Stimulated activated CD4-positive, alpha-beta T cell treated with anti-CD3 and anti-CD28 coated beads, Interleukin-15, amount 100 ng/mL, for 1 hour (primary cell): ENCODE measurements at places on chromosomes 13 and 19.

- no peak for DNase-seq
Measured at GRCh38 chr13:112215871-112216270, 148.9 kb downstream of the SOX1 start.

- DNase-seq = no peak
Measured at GRCh38 chr13:113835461-113836270, 28.2 kb downstream of the GAS6 start.

GRCh38 chr13:87622971-87623370, 48.2 kb upstream of the SLITRK5 start:
- DNase-seq = no peak

- DNase-seq = no peak
Measured at GRCh38 chr13:21673539-21673788, 2.6 kb downstream of the FGF9 start.

DNA sequence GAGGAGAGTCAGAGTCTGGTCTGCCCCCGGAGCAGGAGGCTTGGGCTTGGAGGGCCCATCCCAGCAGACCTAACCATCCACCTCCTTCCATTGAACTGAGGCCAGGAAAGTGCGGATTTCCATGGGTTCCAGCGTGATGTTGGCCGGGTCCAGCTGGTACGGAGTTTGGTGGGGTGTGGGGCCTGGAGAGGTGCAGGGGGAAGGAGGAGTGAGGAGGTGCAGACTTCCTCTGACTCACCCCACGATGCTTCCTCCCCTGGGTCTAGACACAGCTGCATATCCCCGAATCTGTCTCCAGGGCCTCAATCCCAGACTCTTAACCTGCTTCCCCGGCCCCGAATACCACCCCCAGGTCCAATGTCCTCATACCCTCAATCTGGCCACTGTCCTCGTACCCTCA, 20.0 kb downstream of the MAN2B1 start:
- DNase-seq = no peak

- no peak for DNase-seq
Measured at GRCh38 chr19:11736696-11737095, 2.0 kb downstream of the ZNF823 start.

GRCh38 chr19:42397263-42398166, 7.4 kb upstream of the CNFN start:
- no peak for DNase-seq

DNA sequence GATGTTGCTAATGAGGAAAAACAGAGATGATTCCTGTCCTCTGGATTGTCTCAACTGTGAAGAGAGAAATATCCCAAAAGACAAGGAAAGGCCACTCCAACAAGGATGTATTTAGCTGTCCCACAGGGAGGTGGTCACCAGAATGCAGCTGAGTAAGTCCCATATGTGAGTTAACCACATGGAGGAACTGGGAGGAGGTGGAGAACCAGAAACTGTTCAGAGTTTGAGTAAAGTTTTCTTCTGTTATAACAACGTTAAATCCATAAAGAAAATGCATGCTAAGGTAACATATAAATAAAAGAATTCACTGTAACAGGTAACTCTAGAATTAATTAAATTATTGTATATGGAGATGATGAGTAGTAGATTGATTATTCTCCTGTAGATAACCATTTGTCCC, 5.3 kb downstream of the ZNF763 start:
- DNase-seq = no peak

- no peak for DNase-seq
Measured at GRCh38 chr19:3065675-3066357, 3.5 kb upstream of the TLE5 start.

DNA sequence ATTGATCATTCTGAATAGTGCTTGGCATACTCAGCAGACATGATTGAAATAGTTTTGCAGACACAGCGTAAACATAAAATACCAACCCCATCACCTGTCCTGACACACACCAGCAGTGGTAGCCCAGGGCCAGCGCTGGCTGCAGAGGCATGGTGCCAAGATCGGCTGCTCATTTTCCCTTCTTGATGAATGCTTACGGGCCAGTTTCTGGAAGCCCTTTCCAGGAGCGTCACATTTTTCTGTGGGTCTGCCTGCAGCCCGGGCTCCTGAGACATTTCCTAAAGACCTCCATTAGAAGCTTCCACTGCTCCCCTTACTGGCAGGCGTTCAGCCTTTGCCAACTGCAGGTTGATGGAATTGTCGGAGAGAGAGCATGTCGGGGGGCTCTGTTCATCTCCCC, 48.6 kb downstream of the CHST8 start:
- no peak for DNase-seq

- DNase-seq = no peak
Measured at GRCh38 chr13:86020351-86021002, 221.3 kb upstream of the SLITRK6 start.

GRCh38 chr13:35743165-35743564, 266.7 kb upstream of the MAB21L1 start:
- DNase-seq = no peak

- DNase-seq = no peak
Measured at GRCh38 chr19:927351-927779, 1.5 kb downstream of the ARID3A start.

DNA sequence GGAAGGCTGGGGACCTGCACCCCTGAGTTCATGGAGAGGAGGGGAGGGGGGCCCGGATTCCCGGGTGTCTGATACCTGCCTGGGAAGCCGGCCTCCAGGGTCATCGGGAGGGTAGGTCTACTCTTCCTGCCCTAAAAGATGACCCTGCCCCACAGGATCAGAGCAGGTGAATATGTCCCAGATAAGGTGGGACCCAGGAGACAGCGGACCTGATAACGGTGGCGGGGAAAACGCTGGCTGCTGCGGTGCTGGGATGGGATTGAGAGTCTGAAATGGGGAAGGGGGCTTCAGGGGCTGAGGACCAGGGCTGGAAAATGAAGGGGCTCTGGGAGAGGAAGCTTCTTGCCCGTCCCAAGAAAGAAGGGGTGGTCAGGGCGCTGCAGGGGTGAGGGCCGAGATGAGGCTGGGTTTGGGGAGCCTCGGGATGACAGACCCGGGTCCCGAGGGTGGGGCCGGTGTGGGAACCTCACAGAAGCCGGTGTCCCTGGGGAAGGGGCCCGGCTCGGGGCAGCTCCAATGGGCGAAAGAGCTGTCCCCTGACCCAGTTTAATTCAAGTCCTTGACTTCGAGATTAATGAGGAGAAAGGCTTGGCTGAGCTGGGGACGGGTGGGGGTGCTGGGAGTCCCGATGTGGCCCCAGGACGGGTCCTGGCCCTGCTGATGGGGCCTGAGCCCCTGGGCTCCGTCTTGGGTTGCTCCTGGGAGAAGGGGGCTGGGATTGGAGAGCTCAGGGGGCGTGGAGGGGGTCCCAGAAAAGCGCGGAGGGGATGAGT, 823 bp downstream of the TTYH1 start:
- DNase-seq = no peak
